NCI-H1930 (cell line): ENCODE measurements at places on chromosomes 7 and 10.

DNA sequence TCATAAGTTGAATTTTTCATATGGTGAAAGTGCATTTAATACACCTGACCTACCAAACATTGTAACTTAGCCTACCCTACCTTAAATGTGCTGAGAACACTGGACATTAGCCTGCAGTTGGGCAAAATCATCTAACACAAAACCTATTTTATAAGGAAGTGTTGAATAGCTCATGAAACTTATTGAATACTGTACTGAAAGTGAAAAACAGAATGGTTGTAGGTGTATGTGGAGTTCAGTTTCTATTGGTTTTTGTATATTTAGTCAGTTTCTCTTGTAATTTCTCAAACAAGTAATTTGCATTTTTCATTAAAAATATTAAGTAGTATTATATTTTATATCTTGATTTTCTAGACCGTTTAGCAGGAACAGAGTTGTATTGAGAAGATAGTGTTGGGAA, 15.3 kb downstream of the CCDC7 start:
- no peak for DNase-seq

DNA sequence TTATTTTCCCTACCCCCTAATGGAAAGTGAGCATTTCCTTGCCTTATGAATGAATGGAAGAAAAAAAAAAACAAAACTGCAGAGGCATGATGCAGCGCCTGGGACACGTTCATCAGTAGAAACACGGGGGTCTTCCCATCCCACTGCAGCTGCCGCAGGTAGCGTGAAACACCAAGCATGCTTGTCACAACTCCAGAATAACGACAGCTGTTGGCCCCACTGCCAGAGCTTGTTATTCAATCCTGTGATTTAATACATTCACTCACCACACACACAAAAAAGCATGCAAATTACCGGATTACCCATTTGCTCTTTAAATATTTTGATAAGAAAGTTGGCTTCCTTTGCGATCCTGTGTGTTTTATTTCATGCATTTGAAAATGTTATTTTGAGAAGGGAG, 48.4 kb upstream of the GNA12 start:
- DNase-seq = no peak

DNA sequence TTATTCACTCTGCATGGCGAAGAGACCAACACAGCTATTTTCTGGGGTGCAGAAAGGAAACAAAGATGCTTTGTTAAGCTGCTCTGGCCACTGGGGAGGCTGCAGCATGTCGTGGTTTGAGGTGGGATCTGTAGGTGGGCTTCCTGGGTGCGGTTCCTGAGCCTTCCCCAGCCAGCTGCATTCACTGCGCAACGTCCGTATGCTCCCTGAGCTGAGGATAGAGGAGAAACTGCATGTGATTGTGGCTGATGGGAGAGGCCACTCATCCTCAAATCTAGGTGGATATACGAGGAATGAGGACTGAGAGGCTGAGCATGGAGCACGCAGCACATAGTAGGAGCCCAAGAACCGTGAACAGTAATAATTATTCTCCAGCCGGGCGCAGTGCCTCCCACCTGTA, 9.9 kb upstream of the DNAAF5 start:
- no peak for DNase-seq

GRCh38 chr10:95280637-95281036, 10.2 kb downstream of the PDLIM1 start:
- no peak for DNase-seq

DNA sequence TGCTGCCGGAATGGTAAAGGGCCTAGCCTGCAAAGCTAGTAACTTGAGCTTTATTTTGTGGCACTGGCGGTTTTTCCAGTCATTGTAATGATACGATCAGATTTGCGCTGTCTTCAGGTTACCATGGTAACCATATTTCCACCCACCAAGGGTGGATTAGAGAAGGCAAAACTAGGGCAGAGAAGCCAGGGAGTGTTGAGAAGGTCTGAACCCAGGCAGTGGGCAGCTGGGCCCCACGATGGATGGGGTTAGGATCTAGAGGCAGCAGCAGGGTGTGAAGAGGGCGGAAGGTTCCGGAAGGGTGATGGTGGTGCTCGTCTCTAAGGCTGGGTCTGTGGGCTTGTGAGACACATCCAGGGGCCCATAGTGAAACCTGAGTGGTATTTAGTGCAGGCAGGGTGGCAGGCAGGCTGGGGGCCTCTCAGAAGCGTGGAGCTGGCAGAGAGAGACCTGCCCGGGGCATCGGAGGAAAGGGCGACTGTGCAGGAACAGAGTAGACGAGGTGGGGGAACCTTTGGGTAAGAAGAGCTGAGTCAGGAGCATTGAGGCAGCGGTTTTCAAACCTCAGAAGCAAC, 87.9 kb upstream of the GTF2I start:
- DNase-seq = no peak

DNA sequence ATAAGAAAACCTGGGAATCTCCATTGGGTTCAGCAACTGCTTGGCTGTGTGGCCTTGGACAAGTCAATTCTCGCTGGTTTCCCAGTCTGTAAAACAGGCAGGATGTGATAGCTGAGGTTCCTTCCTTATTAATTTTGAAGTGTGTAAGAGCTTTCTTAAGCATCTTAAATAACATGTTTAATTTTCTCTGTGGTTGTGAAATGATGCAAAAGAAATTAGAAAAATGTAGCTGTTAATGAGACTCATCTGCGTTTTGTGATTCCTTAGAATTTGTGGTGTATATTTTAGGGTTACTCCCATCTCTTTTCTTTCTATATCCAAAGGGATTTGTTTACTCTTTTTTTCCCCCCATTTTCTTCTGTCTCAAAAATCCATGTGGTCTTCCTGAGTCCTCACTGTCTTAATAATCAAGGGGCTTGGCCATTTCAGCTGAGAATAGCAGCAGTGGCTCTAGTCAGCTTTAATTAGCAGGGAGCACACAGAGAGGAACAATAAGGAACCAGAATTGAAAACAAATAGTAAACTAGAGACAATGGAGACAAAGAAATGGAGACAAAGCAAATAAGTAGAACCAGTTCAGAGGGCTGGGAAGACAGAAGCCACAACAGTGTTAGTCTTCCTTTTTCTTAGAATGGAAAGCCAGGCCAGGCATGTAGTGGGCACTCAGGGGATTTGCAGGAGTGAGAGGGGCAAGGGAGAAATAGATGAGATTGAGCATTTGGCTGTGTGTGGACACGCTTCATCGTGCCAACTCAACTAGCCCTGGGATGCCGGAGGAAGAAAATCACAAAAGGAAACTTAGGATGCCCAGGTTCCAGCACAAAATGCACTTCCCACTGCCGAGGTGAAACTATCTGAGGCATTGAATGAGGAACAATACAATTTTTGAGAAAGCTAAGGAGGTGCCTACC, 93.9 kb downstream of the CHN2 start:
- peak; percentile 41 for DNase-seq

GRCh38 chr7:129801882-129802281, 150.9 kb downstream of the UBE2H start:
- DNase-seq = no peak

- no peak for DNase-seq
Measured at GRCh38 chr7:158682456-158682855, 22.1 kb downstream of the NCAPG2 start.

DNA sequence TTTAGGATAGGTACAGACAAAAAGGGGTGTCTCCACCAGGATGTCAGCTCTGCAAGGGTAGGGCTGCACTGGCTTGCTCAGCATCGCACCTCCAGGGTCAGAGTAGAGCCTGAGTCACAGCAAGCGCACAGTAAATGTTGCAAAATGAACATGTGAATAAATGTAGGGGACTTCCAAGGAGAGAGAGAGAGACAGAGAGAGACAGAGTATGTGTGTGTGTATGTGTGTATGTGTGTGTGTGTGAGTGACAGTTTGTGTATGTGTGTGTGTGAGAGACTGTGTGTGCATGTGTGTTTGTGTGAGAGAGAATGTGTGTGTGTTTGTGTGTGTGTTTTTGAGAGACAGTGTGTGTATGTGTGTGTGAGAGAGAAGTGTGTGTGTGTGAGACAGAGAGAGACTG, 163.3 kb downstream of the RPS24 start:
- DNase-seq = no peak

DNA sequence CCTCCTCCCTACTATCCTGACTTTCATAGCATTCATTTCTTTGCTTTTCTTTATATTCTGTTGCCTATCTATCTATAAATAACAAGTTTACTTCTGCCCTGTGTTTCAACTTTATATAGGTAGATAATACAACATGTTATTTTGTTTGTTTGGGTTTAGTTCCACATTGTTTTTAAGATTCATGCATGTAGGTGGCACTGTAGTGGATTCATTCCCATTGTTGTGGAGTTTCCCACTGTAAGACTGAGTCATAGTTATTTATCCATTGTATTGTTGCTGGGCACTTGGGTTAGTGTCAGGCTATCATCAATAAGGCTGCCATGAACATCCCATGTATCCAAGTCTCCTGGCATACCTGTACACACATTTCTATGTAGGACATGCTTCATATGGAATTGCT, 127.7 kb downstream of the ARHGAP22 start:
- DNase-seq = no peak

GRCh38 chr10:101906586-101907183, 63.1 kb upstream of the KCNIP2 start:
- no peak for DNase-seq

DNA sequence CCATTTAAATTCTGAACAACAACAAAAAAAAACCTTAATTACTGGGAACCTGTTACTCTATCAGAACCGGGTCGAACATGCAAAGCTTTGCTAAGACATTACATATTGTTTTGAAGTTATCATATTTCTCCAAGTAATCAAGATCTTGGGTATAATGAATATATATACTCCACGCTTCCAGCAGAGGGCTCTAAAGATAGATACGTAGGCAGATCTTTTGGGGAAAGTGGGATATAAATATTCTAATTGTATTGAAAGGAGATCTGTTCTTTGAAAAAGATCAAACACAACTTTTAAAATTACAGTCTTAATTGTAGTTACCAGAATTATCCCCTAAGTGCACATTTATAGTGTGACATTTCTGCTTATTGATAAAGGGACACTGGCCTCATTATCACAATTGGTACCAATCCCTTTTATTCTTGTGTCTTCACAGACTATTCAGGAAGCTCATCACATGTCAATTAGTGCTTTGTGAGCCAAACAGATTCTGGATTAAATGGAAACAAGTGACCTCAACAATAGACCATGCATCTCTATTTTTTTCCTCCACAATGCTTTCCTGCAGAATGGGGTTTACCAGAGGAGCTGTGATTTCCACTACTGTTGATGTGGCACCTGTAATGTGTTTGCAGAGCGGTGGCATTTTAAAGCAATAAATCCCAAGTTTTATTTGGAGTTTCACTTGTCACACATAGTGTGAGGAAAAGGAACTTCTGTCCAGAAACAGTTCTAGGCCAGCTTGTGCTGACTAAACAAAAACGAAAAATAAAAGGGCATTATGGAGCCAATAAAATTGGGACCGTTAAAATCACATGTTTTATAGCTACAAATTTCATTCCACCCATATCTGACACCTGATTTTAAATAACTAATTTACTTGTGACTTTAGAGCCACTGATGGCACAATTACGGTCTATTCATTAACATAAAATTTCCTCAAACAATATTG, 122.4 kb downstream of the CTTNBP2 start:
- DNase-seq = peak; percentile 78

- no peak for DNase-seq
Measured at GRCh38 chr7:47557694-47558670, 23.9 kb downstream of the TNS3 start.

DNA sequence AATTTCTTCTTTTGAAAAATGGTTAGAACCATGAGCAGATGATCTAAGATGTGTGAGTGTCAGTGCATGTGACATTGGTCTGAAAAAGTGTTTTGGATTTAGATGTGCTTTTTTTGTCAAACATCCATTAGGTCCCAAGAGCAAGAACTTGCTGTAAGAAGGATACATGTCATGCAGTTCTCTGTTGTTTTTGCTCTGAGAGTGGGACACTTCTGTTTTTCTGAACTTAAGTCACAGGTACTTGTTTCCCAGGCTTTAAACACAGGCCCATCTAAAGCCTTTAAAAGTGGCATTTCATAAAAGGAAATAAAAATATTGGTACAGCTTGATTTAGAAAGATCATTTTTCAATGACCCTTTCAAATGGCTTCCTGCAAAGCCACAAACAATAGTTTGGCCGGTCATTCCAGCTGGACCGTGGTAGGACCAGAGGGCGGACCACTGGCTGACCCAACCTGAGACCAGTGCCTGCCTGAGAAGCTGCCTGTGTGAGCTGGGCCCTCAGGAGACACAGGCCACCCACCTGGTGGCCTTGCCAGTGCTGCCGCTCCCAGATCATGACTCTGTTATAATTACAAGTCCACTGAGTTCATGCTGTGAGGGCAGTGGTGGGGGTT, 92.7 kb downstream of the EEPD1 start:
- DNase-seq = no peak

DNA sequence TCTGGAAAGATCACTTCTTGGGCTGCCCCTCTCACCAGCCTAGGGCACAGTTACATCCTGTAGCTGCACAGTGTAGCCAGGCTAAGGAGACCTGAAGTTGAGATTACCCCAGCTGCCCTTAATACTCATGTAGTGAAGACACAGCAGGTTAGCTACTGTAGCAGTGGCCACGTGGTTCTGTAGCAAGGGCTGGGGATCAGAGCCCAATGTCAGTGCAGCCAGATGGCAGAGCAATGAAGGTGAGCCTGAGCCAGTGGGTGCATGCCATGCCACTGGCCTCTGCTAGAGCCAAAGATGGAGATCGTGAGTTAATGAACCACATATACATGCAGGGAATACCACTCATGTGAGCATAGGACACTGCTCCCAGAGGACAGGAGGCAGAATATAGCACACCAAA, 15.5 kb downstream of the AMPH start:
- no peak for DNase-seq

GRCh38 chr7:78472519-78472918, 673.9 kb downstream of the PHTF2 start:
- DNase-seq = no peak

GRCh38 chr10:794382-794956, 105.0 kb upstream of the DIP2C start:
- DNase-seq = no peak

GRCh38 chr10:21368728-21369425, 156.6 kb downstream of the SKIDA1 start:
- no peak for DNase-seq

GRCh38 chr10:3231951-3232730, 59.6 kb upstream of the PITRM1 start:
- no peak for DNase-seq

DNA sequence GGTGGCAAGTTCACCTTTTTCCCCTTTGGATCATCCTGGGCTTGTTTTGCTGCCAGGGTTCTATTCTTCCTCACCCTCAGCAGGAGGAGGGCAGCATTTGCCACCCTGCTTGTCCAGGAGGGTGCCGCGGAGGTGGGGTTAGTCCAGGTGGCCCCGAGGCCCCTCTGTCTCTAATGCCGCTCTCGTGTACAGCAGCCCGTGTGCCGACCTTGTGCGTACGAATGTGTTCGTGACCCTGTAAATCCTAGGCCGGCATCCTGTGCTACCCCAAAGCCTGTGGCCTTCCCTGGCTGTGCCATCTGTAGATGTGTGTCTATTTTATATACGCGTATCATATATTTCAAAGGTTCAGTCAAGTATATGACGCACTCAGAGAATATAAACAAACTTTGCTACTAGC, 10.6 kb downstream of the IQCE start:
- no peak for DNase-seq

DNA sequence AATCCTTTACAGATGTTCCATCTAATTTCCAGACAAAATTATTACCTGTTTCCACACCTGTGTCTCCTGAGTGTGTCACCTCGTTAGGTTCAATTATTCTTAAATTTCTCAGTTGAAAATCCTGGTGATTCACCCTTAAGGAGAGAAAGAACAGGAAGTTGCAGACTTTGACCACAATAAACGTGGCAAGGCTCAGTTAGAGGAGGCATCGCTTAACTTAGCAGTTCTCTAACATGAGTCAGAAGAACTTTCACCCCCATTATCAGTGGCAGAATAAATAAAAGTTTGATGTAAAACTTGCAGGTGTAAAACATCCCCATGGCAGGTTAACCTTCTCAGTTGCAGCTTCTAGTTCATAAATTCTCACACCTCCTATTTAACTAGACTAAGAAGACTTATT, 8.3 kb downstream of the XPNPEP1 start:
- no peak for DNase-seq
